Pancreas (tissue), 10 donors: ENCODE measurements at places on chromosomes 4 and X. TPM values are rescaled to one million over a fixed set of nuclear protein-coding genes. Genes with fewer than 3 reads are reported as not detected.

DNA sequence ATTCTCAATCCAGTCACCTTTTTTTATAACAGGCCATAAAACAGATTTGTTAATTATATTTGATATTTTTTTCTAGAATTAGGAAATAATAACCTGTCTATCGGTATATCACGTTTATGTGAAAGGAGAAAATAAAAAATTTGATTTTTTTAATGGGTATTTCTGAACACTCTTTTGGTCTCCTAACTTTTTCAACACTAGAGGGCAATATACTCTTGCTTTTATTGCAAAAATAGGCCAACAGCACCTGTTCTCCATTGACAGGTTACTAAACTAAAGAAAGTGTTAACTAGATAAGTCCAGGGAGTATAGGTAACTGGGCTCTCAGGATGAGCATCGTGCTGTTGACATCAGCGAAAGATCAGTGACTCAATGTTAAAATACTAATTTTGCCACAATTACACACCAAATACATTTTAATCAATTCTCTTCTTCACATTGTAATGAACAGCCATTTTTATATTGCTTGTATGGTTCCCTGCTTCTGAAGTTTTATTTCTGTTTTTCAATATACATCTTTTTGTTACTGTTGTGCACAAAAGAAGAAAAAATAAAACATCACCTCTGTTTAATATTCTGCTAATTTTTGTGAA lies 22.8 kb downstream of the NDST4 start:
- no peak overlapping the region for H3K27ac ChIP-seq
- no peaks in the 10 kb centered on the region for H3K36me3 ChIP-seq
- DNase-seq, result no peak
- no peaks in the 10 kb centered on the region for H3K27me3 ChIP-seq
- H3K4me1 ChIP-seq, result no peaks in the 10 kb centered on the region

DNA sequence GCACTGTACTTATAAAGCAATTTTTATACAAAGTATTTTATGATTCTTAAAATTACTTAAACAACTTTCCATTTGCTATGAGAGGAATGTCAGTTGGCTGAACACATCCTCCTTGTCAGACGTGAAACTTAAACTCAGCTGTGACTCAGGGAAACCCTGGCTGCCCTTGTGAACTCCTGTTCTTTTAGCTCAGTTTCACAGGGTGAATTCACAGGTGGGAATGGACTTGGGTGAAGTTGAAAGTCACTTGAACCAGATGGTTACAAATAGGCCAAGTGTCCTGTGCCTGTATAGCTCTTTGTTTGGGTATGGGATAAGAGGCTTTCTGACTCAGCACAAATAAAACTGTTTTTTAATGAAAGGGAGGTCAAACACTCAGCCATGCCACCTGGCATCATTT lies 67.4 kb upstream of the FAM47B start:
- no peak overlapping the region for H3K27ac ChIP-seq
- H3K4me1 ChIP-seq, result no peaks in the 10 kb centered on the region
- no peaks in the 10 kb centered on the region for H3K36me3 ChIP-seq
- peaks cover 5% of the 10 kb centered on the region for H3K27me3 ChIP-seq
- no peak overlapping the region for H3K4me3 ChIP-seq

GRCh38 chr4:186772936-186773487 lies 49.4 kb upstream of the FAT1 start:
- H3K36me3 ChIP-seq, result no peaks in the 10 kb centered on the region
- H3K4me1 ChIP-seq, result no peaks in the 10 kb centered on the region
- no peak overlapping the region for H3K27ac ChIP-seq
- no peak overlapping the region for H3K4me3 ChIP-seq
- no peaks in the 10 kb centered on the region for H3K27me3 ChIP-seq
- DNase-seq, result no peak

GRCh38 chrX:84144991-84145390 lies 43.0 kb downstream of the RPS6KA6 start:
- no peaks in the 10 kb centered on the region for H3K4me1 ChIP-seq
- no peak overlapping the region for H3K27ac ChIP-seq
- no peak overlapping the region for H3K4me3 ChIP-seq
- DNase-seq, result no peak
- no peaks in the 10 kb centered on the region for H3K36me3 ChIP-seq

DNA sequence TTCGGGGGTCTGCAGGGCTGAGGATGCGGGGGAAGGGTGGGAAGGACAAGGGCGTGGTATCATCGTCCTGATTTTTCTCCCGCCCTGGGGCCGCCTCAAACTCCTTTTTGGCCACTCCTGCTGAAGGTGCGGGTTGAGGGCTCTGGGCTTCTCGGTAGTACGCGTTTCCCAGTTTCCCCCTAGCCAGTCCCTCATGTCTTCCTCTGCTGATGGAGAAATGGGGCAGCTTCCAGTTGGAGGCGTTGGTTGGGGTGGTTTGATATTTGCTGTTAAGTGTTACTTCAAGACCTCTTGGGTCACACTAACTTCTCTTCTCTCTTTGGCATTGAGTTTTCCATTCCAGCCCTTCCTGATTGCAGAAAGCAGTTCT lies 482 bp downstream of the GSTCD start:
- no peaks in the 10 kb centered on the region for H3K27me3 ChIP-seq
- H3K36me3 ChIP-seq, result no peaks in the 10 kb centered on the region
- DNase-seq, result no peak

DNA sequence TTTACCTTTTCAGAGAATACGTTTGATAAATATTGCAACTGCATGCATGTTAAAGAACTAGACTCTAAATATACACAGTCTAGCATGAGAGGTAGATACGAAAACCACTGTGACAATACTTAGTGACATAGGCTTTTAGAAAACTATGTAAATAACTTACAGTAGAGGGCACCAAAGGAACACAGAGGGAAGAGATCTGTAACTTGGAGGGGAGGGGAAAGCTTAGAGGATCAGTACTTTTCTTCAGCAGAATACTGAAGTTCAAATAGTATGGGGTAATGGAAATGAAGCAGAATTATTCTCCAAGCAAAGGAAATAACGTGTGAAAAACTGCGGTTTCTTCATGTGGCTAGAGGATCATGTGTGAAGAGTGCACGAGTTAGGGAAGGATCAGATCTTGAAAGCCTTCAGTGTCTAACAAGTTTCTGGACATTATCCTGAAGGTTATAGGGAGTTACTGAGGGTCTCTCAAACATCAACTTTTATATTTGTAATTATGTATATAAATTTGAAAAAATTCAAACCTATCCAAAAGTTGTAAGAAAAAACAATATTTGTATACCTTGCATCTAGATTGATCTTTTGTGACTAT lies 264.3 kb downstream of the NPFFR2 start:
- H3K4me3 ChIP-seq, result no peak overlapping the region
- no peak overlapping the region for H3K27ac ChIP-seq
- H3K27me3 ChIP-seq, result no peaks in the 10 kb centered on the region
- H3K4me1 ChIP-seq, result no peaks in the 10 kb centered on the region
- no peaks in the 10 kb centered on the region for H3K36me3 ChIP-seq

GRCh38 chrX:124093222-124093621 lies 131.7 kb downstream of the STAG2 start:
- no peak for DNase-seq
- H3K4me1 ChIP-seq, result no peaks in the 10 kb centered on the region
- no peak overlapping the region for H3K4me3 ChIP-seq
- no peak overlapping the region for H3K27ac ChIP-seq
- no peaks in the 10 kb centered on the region for H3K27me3 ChIP-seq
- H3K36me3 ChIP-seq, result no peaks in the 10 kb centered on the region

GRCh38 chrX:44775726-44776125 lies 68.1 kb upstream of the DUSP21 start:
- no peak overlapping the region for H3K4me3 ChIP-seq
- no peaks in the 10 kb centered on the region for H3K27me3 ChIP-seq
- no peaks in the 10 kb centered on the region for H3K36me3 ChIP-seq
- no peaks in the 10 kb centered on the region for H3K4me1 ChIP-seq
- DNase-seq, result no peak
- H3K27ac ChIP-seq, result no peak overlapping the region

- H3K36me3 ChIP-seq, result no peaks in the 10 kb centered on the region
- no peaks in the 10 kb centered on the region for H3K27me3 ChIP-seq
- DNase-seq, result no peak
- no peaks in the 10 kb centered on the region for H3K4me1 ChIP-seq
Observed at GRCh38 chr4:173448103-173448502, 49.2 kb upstream of the SCRG1 start.

DNA sequence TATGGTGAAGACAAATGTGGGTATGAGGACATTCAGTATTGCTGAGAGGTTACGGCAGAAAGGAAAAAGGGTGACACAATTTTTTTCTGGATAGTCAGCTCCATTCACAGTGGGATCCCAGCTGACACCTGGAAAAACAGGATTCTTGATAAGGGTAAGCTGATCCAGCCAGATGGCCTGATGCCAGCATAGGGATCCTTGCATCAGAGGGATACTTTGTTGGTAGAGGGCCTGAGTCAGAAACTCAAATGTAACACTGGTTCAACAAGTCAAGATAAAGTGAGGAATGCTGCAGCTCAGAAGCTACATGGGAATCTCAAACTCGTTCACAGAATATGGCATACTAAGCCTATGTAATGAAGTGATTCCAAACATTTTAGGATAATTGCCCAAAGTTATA lies 726.7 kb downstream of the C4orf33 start:
- no peaks in the 10 kb centered on the region for H3K27me3 ChIP-seq
- H3K4me1 ChIP-seq, result no peaks in the 10 kb centered on the region
- no peak overlapping the region for H3K27ac ChIP-seq
- H3K4me3 ChIP-seq, result no peak overlapping the region
- no peaks in the 10 kb centered on the region for H3K36me3 ChIP-seq
- DNase-seq, result peak; percentile 70

GRCh38 chrX:16185725-16186136 lies 18.4 kb downstream of the MAGEB17 start:
- no peak for DNase-seq
- H3K4me3 ChIP-seq, result no peak overlapping the region
- no peaks in the 10 kb centered on the region for H3K27me3 ChIP-seq

DNA sequence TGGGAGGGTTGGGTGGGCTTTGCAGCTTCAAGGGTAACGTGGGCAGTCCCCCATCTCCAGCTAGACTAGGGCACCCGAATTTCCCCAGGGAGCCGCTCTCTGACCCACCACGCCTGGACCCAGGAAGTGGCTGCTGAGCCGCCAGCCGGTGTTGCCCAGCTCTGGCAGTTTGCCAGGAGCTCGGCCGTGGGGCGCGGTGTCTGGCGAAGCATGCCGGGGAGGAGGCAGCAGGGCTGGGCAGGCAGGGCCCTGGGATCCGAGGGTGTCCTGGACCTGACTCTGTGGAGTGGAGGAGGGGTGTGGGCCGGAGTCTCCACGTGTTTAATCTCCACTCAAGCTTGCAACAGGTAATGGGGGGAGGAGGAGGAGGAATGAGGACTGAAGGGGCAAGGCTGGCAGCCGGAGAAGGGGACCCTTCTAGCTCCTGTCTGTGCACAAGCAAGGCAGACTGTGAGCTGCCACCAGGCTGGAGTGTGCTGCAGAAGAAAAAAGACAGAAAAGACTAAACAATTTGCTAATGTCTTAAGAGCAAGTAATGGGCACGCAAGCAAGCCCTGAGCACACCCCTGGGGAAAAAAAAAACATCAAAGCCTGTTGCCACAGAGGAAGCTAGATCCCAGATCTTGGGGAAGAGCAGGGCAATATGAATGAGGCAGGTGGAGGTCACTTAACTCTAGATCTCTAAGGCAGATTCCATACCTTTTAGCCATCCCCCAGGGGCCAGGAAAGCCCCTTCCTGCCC lies 2.4 kb downstream of the LONRF3 start:
- no peaks in the 10 kb centered on the region for H3K36me3 ChIP-seq
- peak overlapping the region; percentile 73 for H3K27ac ChIP-seq
- H3K4me1 ChIP-seq, result no peaks in the 10 kb centered on the region
- peaks cover 3% of the 10 kb centered on the region for H3K27me3 ChIP-seq

DNA sequence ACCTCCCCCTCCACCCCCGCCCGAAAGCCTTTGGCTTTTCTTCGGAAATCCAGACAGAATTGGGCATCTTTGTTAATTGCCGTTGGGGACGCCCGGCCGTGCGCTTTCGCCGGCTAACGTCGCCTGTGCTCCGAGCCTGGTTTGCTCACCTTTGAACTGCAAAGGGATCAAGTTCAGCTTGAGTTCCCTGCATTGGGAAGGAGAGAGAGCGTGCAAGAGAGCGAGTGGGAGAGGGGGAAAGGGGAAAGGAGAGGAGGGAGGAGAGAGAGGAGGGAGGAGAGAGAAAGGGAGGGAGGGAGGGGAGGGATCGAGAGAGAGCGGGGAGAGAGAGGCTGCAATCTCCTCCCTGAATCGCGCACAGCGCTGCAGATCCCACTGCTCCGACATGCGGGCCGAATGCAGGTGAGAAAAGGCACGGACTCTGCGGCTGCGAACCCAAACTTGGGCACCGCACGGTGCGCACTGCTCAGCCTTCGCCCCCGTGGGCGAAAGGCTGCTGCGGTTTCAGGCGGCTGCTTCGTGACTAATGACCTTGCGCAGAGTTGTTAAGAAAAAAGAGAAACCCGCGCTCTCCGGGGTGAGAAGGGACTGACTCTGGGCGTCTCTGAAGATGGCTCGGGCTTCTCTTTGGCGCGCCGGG lies at the start of gene PCDH7:
TSS of gene PCDH7 (plus strand) at position 349 of the 640 bp plus-strand sequence. CDS start 1,054 bp downstream, outside the sequence.
- no peaks in the 10 kb centered on the region for H3K36me3 ChIP-seq
- no peak within 1 kb of the TSS for H3K27ac ChIP-seq
- H3K4me1 ChIP-seq, result peaks cover 17% of the 10 kb centered on the region
- peaks cover 45% of the 10 kb centered on the region for H3K27me3 ChIP-seq
- H3K4me3 ChIP-seq, result peak within 1 kb of the TSS; percentile 13

DNA sequence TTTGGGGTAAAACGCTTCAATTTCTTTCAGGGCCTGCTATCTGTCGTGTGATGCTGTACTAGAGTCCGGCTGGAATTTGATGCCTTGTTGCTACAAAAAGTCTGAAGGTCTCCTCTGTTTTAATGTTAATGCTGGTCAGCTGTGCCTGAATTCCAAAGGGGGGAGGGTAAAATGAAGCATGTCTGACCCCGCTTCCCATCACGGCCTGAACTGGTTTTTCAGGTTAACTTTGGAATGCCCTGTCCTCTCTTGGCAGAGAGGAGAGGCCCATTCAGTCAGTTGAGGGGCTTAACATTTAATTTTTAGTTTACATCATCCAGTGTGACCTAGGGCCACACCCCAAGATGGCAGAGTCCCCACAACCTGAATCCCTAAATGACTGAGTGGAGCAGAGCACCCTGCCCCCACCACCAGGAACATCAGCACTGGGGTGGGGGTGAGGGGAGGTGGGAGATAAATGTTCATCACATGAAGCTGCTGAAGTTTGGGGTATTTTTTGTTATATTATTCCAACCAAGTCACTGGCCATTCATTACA lies 47.9 kb upstream of the GPR78 start:
- no peak overlapping the region for H3K4me3 ChIP-seq
- H3K36me3 ChIP-seq, result no peaks in the 10 kb centered on the region
- peaks cover 11% of the 10 kb centered on the region for H3K4me1 ChIP-seq
- peak; percentile 21 for DNase-seq
- H3K27me3 ChIP-seq, result no peaks in the 10 kb centered on the region
- no peak overlapping the region for H3K27ac ChIP-seq

Gene SPACA5
- not detected for total RNA-seq

Gene DGAT2L6
- not detected for total RNA-seq

Gene SPARCL1
- 44.4 TPM for total RNA-seq

Gene HCFC1
- 12.0 TPM for total RNA-seq

Gene RHOXF2
- total RNA-seq, result not detected

Gene GRPR
- total RNA-seq, result 8.2 TPM

Gene SSX2B
- total RNA-seq, result not detected

Gene GSX2
- total RNA-seq, result not detected

Gene SLC7A11
- total RNA-seq, result 9.1 TPM

Gene ETDB
- total RNA-seq, result not detected

Gene NKRF
- total RNA-seq, result 4.7 TPM

Gene STK26
- total RNA-seq, result 2.2 TPM
